ENCODE measurements at places on chromosomes 1 and 21.

DNA sequence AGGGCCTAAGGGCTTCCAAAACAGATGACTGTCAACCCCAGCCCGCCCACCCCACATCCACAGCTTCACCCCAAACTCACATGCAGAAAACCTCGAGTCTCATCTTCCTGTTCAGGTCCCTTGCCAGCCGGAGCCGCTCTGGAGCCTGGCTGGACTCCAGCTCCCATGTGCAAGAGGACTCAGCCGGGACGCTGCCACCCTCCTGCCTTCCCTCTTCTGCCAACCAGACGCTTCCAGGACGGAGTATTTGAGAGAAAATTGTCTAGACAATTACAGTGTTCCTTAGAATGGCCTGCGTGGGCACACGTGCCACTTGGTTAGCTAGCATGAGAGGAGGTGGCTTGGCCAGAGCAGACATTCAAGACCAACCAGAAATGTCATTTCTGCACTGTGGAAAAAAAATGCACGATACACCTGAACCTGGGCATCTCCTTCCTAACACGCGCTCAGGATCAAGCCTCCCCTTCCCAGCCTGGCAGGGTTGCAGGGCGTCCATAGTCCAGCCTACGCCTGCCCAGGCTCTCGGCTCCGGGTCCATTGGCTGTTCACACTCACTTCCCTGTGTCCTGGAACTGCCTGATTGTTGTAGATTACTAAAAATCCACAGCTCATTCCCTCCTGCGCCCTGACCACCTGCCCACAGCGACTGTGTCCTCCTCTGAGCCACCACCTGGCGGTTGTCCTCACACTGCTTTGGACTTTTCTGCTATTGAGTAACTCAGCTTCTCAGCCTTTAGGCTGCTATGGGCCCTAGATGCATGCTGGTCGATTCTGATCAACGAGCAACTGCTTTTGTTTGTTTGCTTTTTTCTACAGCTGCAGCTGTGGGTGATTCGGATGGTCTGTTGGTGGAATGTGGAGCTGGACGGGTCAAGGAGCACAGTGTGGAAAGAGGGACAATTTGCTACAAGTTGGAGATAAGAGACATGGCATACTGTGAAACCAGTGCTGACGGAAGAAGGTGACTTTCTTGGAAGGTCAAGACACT lies at the start of gene CLDN14:
Gene CLDN14 (minus strand): TSS at position 708 of the 988 bp plus-strand sequence. CDS start 18,427 bp downstream, outside the sequence.
- DNase-seq = no peak

DNA sequence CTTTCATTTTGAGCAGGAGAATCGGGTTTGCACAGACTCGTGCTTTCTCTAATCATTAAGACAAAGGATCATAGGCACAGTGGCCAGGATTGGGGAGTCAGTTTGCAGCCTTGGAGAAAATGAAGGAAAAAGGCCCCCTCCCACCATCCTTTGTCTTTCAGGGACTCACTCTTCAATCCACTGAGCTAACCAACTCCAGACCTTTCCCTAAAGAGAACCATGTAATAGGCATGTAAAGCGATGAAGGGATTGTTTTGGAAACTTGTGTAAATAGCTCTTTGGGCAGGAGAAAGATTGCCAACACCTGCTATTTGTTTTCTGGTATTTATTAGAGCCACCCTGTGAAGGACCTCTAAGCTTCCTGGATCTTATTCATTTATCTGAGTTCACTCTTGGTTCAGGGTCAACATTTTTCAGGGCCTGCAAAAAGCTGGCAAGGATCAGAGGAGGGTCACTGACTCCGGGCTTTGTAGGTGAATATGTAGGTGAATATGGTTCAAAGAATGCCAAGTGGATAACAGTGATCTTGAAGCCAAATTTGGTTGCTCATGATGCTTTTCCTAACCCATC lies 192.6 kb upstream of the FGGY start:
- no peak for DNase-seq

DNA sequence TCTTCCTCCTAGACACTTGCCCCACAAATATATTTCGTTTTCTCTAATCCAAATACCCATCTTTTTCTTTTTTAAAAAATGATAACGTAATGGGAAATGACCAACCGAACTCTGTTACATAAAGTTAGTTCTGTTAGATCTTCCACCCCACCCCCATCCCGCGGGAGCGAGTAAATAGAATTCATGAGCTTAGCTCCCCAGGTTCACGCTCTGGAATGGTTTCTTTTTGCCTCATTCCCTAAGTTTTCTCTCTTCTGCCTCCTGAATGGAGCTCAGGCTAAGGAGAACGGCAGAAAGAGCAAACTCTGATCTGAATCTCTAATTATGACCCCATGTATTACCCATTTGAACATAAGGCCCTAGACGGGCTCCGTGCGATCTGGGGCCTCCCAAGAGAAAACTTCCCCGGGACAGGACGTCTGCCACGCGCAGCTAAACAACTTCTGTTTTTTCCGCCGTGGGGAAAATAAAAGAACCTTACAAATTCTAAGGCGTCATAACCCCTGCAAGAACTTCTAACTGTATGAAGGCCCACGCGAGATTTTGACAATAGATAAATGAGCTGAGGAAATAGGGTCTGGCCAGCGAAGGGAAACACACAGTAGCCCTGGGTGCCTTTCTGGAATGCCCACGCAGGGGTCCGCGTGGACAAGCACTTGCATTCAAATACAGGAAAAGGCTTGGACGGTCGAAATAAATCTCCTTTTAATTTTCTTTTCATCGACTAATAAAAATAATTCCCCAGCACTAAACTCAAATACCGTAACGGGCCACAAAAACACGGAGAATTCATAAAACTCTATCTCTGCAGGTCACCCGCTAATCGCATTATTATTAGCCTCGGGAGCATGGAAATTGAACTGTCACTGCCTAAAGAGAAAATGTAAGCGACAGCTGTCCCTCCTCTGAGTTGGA lies 2.2 kb downstream of the TBX15 start:
- DNase-seq = no peak

GRCh38 chr1:83901547-83902155 lies 97.3 kb downstream of the TTLL7 start:
- no peak for DNase-seq

DNA sequence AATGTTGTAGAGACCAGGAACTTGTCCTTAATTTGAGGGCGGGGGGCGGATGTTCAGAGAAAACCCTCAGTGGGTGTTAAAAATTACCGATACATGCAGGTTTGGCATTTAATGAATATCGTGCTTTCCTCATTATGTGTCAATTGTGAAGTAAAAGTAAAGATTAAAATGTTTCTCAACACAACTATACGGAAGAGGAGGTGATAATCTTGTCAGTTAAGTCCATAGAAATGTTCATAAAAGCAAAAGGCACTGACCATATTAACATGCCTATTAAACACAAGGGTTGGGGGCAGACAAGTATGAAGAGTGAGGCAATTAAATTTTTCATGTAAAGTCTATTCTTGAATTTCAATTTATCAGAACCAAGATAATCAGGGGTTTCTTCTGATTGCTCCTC lies 1.3 kb downstream of the BRINP3 start:
- DNase-seq = no peak

DNA sequence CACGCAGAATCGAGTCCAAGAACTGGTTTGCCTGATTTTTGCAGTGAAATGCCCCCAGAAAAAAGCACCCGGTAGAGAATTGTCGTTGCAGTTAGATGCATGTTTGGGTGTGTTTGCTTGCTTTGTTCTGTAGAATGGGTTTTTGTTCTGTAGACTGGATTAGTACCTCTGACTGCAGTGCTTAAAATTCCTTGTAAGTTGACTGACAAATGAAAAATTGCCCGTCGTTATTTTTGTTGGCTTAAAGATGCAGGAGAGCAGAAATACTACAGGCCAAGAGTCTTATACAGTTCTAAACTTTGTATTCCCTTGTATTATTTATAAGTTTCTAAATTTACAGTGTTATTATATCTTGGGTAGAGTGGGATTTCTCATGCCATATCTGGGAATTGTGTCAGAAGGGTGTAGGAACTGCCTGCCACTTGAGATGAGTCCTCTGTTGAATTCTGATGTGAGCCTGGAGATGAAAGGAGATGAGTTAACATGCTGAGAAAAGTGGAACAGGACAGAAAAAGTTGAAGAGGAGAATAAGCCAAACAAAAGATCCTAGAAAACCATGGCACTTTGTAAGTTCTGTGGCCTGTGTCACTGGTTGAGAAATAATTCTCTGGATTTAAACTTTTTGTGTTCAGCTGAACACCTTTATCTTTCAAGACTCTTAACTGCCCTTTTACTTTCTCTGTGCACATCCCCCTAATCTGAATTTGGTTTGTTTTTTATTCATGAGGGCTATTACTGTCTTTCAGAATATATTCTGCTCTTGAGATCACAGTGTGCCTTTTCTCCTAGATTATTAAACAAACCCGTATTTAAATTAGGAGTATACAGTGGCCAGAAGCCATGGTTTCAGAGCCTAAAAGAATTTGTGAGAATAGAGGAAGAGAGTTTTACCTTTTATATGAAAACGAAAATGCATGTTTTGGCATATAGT lies 1.4 kb downstream of the DESI2 start:
- no peak for DNase-seq

- DNase-seq = no peak
Observed at GRCh38 chr1:207847116-207847515, 63.8 kb downstream of the CD34 start.
